Right forelimb (tissue), 1 donor: ENCODE measurements at places on chromosomes 7 and 10.

DNA sequence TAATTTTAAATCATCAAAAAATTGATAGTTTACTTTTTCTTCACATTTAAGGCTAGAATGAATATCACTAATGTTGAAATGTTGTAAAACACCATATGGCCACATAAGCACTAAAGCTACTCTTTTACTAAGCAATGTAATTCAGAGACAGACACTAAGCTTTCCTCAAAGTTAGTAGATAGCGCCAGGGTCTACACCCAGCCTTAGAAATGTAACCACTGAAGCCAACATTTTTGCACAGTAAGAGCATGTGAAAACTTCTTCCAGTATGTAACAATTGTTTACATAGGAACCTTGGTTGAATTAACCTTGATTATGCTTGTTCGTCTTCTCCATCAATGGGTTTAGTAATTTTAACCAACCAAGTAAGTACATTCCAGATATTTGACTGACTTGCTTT, 28.4 kb upstream of the PRKG1 start:
- DNase-seq = no peak

DNA sequence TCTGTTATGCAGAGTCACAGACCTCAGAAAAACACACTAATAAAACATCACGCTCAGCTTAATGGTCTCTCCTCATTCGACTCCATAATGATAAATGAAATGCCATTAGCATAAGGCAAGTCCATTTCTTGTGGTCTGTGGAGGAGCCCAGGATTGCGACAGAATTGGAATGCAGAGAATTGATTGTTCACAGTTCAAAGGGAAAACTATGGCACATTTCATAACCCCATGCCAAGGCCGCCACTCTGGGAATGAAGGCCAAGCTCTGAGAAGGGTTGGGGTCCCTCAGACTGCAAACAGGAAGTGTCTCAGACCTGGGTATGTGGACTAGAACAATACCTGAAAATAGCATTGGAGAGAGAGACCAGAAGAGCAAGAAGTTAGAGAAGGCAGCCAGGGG, 398.9 kb downstream of the ADRA2A start:
- no peak for DNase-seq

DNA sequence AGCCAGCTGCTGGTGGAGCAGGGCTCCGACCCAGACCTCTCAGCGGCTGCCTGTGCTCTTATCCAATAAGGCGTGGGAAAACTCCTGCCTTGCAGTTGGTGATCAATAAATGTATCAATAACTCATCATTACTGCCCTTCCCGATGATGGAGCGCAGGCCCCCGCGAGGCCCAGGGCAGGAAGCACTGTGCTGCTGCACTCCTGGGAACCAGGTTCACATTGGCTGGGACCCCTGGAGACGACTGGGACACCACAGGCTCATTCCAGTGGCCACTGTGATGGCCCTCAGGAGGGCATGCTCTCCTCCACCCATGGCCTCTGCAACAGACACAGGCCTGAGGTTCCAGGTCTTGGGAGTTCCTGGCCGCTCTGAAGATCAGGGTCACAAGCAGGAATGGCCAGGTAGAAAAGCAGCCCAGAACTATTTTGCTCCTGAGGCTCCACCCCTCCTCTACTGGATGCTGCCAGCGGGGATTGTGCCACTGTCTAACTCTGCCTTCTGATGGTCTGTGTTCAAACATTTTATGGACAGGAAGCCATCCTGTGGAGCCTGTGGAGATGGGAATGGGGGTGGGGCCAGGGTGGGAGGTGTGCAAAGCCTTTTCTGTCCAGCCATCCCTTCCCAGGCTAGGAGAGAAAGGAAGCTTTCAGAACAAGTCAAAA, 287.4 kb upstream of the ZMIZ1 start:
- DNase-seq = no peak

- no peak for DNase-seq
Observed at GRCh38 chr10:22665329-22665728, 49.0 kb downstream of the PIP4K2A start.

DNA sequence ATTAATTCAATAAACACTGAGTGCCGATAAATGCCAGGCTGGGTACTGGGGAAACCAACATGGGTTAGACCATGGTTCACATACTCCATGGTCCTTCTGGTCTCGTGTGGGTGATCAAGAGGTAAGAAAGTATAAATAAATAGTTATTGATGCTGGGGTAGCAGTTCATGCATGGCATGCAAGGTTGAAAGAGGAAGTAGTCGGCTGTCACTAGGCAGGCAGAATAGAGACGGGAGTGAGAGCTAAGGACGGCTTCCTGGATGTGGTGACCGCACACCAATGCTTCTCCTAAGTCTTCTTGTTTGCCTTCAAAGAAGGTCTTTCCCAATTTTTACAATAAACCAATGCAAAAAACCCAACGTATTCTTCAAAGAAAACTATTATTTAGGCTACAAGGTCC, 208.6 kb downstream of the ADAM12 start:
- DNase-seq = no peak
